Astrocyte of the hippocampus (primary cell): ENCODE measurements at places on chromosomes 13 and 19.

GRCh38 chr13:81409284-81409683 lies 1068.4 kb upstream of the SPRY2 start:
- DNase-seq = no peak

GRCh38 chr13:51579676-51580075 lies 4.6 kb upstream of the WDFY2 start:
- no peak for DNase-seq

DNA sequence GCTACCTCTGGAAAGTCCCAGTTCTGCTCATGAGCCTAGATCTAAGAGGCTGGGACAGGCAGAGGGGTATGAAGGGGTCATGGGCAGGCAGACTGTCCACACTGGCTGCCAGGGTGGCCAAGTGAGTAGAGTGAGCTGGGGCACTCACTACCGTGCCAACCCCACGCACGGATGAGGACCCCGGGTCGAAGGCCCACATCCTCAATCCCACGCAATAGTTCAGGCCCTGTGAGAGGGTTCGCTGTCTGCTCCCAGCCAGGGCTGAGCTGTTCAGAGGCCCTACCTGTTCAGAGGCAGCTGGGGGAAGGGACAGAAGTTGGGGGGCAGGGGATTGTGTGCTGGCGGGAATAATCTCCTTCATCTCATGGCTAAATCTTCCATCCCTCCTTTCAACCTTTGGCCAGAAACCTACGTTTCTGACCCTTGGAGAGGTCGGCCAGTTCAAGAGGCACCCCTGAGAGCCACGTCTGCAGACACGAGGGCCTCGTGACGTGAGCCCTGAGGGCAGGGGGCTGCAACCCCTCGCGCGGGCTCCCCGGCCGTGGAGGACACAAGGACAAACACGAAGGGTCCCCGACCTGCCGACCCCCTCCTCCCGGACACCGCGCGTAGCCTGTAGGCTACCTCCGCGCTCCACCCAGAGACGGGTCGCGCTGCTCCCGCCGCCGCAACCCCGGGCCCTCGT lies 1.0 kb upstream of the RPS5 start:
- no peak for DNase-seq

DNA sequence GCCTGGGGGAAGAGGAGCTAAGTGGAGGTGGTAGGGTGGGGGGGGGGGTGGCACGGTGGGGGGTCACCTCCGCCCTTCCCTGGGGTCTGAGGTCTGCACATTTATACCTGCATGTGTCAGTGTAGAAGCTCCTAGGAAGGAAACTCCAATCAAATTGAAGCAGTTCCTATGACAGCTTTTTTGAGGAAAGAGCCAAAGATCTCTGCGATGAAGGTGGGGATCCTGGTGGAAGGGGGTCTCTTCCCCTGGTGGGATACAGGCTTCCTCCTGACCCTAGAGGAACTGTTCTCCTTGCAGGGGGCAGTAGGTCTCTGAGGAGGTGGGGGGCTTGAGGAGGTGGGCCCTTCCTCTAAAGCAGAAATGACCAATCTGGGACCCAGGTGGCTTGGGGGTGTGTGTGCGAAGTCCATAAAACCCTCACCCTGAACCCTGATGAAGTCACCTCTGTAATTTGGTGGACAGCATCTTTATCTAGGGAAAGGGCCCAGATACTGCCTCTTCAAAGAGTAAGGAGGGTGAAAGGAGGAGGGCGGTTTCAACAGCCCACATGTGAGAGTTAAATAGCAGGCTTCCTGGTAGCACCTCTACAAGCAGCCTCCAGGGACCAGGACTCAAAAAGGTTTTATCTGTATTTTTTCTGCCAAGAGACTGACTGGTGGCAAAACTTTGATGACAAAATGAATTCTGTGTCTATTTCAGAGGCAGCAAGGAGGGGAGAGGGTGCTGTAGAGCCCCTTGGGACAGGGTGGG lies 12.9 kb downstream of the RANBP3 start:
- DNase-seq = no peak

DNA sequence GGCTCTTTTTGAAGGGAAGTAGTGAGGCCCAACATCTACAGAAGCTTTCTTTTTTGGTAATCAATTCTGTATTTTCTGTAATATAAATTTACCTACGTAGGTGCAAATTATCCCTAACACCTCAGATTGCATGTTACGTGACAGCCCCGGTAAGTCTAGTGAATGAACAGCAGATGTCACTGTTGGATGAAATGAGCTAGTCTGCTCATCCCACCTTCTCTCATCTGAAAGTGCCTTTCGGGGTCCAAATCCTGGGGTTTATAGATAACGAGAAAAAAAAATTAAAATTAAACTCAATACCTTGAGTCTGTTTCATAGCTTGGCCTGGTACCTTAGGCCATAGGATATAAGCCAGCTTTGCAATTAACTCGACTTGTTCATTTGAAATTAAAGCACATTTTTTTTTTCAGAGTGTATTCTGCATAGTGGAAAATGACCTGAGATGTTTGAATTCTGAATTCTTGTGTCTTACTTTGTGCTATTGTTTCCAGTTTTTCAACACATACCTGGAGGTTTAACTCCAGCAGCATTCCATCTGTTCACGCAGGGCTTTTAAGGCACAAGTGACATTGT lies 548.2 kb downstream of the GPC5 start:
- DNase-seq = peak; percentile 46

- peak; percentile 26 for DNase-seq
These were observed 24.2 kb upstream of the C13orf46 start for GRCh38 chr13:113997845-113998751.

- DNase-seq = peak; percentile 41
These were observed 760 bp downstream of the ZNF91 start for GRCh38 chr19:23394511-23394910.

DNA sequence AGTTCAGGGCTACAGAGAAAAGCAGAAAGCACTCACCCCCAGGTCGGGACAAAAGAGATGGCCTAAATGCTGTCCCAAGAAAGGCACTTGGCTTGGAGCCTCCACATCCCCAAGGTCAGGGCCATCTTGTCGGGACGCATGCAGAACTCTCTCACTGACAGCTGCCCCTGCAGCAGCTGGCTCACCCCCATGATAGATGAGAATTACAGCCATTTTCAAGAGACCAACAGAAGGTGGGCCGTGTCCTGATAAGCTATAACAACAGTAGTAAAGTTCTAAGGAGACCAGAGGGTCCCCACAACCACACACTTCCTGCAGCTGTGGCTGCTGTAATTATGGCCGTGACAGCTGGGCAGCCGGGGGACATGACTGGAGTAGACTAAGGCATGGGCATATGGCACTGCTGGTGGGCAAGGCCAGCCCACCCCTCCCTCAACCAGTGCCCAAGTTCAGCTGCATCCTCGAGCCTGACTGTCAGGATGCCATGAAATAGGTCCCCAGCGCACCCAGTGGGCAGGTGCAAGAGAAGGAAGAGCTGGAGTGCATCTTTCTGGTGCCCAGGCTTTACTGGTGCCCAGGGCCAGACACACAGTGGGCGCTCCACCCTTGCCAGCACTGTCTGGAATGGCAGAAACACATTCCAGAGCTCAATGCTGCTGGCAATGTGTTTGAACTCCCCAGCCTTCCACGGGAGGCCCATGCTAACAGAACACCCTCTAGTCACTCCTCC lies 436.7 kb upstream of the ZNF507 start:
- no peak for DNase-seq

DNA sequence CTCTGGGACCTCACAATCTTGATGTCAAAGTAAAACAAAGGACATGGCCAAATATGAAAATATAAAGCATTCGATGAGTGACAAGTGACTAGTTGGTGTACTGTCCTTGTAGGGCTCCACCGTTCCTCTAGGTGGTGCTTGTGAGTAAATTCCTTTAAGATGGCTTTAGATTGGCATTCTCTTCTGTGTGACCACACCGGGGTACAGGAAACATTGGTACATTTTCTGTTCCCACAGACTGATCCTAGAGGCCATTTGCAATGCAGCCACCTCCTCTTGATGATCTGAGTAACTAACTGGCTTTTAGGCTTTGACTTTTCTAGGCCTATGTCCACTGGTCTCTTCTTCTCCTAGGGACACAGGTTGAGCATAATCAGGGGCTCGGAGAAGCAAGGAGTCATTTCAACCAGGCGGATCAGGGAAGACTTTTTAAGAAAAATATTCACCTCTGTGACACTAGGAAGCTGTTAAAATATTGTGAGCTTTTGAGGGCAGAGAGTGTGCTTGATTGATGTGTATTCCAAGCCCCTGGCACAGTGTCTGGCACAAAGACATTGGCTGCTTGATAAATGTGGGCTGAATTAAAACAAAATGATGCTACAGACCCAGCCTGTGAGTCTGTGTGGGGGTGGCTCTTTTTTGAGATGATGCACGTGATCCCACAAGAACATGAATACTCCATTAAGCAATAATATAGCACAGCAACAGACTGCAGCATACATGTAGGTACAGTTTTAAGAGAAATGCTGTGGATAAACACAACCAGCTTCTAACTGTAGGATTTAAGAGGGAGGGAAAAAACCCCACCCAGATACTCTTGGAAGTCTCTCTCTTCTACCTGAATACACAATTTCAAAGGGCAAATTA lies 21.0 kb downstream of the EPSTI1 start:
- DNase-seq = peak; percentile 53

- no peak for DNase-seq
These were observed 7.0 kb upstream of the LILRA4 start for GRCh38 chr19:54345938-54346386.

DNA sequence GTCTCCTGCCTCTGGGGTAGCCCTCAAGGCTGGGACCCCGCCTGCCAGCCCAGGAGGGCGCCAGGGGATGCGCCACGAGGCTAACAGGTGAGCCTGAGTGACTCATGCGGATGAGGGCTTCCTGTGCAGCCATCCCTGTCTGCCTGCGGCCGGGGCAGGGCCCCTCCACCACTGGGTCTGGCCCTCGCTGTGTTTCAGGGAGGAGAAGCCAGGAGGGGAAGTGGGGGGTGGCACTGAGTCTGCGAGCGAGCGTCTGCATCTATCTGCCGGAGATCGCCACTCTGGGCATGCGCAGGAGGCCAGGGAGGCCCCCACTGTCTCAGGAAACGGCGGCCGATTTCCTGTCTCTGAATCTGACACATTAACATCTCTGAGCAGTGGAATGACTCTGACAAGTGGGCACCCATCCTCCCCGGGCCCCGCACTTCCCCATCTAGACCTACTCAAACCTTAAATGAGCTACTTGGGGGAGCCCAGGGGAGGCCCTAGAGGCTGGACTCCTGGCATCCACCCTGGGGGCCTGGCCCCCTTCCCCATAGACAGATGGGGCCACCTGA lies 19.7 kb downstream of the RFX1 start:
- no peak for DNase-seq

- no peak for DNase-seq
These were observed 386.2 kb downstream of the IRS2 start for GRCh38 chr13:109400209-109400608.

GRCh38 chr13:46334035-46334822 lies 52.8 kb downstream of the RUBCNL start:
- no peak for DNase-seq

DNA sequence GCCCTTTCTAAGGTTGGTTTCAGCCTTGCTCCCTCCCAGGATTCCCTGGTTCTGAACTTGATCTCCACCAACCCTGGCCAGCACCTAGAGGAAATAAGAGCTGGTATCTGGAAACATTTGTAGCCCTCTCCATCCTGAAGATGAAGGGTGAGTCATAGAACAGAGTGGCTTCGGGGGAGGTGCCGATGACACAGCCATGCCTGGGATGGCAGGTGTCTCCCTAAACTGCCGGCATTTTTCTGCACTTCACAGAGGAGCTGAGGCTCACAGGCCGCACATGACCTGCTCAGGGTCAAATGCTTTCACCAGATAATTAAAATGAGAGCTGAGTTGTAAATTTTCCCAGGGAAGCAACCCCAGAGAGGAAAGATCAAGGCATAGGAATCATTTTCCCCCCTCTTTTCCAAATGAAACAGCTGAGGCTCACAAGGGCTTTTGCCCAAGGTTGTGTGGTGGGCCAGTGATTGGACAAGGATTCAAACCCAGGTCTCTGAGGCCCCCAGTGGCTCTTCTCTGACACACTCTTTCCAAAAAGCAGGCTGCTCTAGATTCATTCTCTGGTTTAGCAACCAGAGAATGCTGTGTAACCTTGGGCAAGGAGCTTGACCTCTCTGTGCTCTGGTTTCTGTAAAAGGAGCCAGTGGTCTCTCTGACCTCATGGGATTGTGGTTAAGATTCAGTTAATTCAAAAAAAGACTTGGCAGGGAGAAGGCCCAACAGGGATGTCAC lies 1.2 kb upstream of the SLC25A42 start:
- peak; percentile 35 for DNase-seq

GRCh38 chr19:21398851-21399250 lies 1.9 kb downstream of the ZNF493 start:
- no peak for DNase-seq

GRCh38 chr19:1252821-1253513 lies 4.6 kb downstream of the MIDN start:
- peak; percentile 97 for DNase-seq

- DNase-seq = peak; percentile 71
These were observed 3.6 kb downstream of the ACTN4 start for GRCh38 chr19:38650911-38651584.

- DNase-seq = no peak
These were observed 110.7 kb upstream of the UQCRFS1 start for GRCh38 chr19:29323440-29324290.

DNA sequence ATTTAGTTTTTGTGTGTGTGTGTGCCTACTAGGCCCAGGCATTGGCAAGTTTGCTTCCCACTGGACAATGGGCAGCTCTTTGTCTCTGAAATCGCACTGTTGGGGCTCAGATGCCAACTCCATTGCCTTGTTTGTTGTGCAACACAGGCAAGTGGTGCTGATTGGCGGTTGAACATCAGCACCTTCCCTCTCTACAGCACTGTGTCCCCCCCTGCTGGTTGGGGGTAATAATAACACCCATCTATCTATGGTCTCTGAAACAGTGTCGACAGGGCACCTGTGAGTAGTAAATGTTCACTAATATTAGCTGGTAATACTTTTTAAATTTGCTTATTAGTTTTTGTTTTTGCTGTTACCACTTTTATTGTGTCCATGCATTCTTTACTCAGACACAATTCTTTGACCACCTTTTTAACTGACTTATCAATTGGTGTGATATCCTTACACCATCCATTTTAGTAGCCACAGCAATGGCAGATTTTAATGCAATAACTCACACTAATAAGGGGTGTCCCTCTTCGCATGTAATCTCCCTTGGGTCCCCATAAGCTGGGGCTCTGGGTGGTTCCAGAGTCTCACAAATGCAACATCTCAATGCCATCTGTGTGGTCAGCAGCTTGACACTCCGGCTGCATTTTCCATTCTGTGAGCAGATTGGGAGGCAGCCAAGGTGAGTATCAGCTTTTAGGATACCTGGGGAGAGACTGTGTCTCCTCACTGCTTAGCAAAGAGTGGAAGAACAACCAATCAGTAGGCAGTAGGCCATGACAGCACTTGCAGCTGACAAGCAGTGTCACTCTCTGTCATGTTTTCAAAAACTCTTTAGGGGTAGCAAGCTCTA lies 47.7 kb upstream of the UQCRFS1 start:
- peak; percentile 6 for DNase-seq

DNA sequence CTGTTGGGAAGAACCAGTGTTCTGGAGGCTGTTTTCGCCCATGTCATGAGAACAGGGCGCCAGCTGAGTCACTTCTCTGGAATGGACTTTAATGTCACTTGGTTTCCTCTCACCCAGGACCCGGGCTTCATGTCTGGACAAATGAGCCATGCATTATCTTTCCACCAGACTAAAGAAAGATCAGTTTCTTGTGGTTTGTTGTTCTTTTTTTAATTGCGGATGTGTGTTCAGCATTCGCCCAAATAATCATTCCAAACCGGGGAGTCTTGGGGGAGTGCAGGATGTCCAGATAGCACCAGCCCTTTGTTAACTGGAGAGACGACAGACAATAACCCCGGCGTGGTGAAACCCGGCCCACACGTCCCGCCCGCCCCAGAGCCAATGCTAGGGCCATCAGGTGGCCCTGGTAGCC lies 102.5 kb downstream of the COL4A2 start:
- DNase-seq = peak; percentile 94
